ENCODE measurements at places on chromosomes 1 and 21.

GRCh38 chr1:47650611-47651010 is 212.8 kb downstream of the FOXD2 start:
- no peak for DNase-seq

DNA sequence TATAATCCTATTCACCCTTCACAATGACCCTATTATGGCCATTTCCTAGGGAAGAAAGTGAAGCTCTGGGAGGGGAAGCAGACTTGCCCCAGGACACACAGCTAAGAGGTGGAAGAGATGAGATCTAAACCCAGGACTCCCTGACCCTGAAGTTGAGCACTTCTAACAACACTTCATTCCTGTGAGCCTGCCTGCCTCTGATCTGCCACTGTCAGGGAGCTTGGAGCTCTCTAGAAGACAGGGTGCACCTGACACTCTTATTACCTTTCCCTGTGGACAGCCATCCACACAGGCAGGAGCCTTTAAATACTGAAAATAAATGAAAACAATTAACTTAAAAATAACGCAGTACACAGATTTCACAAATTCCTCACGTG is 599 bp downstream of the MKNK1 start:
- DNase-seq = no peak

- no peak for DNase-seq
These were observed 5.2 kb upstream of the OTUD7B start for GRCh38 chr1:150015651-150016131.

DNA sequence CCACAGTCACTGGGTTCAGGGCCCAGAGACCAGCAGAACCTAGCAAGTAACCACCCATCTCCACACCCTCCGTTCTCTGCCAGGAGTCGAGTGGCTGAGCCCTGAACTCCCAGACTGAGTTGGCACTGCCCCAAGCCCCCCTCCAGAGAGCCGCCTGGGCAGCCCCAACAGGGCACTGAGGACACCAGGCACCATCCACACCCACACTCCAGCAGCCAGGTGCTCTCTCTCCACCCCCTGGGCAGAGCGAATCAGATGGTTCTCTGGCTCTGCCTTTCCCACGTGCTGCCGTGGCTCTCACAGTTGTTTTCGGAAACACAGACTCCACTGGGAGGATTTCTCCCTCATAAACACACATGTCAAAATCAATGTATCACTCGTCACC is 13.6 kb downstream of the WDR4 start:
- DNase-seq = no peak
